ENCODE measurements at places on chromosomes 12 and 14. TPM values are rescaled to one million over a fixed set of nuclear protein-coding genes. Genes with fewer than 3 reads are reported as not detected.

GRCh38 chr14:80415636-80416035, 204.3 kb upstream of the DIO2 start:
- no peak for DNase-seq

- peak; percentile 92 for DNase-seq
Observed at GRCh38 chr12:1691123-1692007, 495 bp downstream of the ADIPOR2 start.

- DNase-seq = no peak
Observed at GRCh38 chr14:104296388-104297312, 158.3 kb downstream of the KIF26A start.

GRCh38 chr12:15520844-15521243, 198.5 kb downstream of the PTPRO start:
- no peak for DNase-seq

DNA sequence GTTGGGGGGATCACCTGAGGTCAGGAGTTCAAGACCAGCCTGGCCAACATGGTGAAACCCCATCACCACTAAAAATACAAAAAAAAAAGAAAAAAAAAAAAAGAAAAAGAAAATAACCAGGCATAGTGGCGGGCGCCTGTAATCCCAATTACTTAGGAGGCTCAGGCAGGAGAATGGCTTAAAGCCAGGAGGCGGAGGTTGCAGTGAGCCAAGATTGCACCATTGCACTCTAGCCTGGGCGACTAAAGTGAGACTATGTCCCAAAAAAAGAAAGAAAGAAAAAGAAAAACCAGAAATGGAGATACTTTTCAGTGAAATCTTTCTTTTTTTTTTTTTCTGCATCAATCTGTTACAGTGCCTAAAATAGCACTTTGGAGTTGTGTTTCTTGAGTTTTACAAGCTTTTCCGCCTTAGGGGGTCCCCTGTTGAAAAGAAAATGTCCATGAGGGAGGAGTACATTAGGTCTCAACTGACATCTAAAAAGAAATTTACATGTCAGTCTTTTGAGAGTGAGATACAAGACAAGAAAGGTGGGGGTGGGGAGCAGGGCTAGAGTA, 82.9 kb upstream of the VASH1 start:
- DNase-seq = no peak

- DNase-seq = no peak
Observed at GRCh38 chr12:54708826-54709225, 60.7 kb upstream of the DCD start.

DNA sequence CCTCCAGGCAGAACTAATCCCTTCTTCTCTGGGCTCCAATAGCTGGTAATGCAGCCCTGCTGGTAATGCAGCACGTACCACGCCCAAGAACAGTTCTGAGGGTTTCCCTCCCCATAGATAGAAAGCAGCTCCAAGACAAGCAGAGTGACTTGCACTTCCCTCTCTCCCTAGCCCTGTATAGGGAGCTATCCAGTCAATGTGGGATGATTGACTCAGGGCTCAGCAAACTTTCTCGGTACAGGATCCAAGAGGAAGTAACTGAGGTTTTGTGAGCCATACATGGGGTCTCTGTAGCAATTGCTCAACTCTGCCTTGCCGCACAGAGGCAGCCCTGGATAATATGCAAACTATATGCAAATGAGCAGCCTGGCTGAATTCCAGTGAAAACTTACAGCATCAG, 15.5 kb upstream of the FKBP4 start:
- peak; percentile 45 for DNase-seq

DNA sequence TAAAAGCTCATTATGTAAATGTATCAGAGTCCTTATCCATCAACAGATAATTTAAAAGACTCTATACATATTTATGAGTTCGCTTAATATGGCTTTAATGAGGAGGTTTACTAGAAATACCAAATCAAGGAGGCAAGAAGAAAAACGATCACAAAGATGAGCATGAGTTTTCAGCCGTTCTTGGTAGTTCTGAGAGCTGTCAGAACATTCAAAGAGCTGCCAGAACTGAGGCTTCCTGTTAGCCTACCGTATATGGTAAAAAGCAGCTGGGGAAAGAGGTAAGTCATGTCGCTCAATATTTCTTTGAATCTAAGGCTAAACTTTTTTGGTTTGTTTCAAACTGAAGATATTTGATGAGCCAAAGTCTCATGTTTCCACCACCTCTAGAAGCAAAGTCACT, 115.3 kb upstream of the PLXNC1 start:
- DNase-seq = no peak

DNA sequence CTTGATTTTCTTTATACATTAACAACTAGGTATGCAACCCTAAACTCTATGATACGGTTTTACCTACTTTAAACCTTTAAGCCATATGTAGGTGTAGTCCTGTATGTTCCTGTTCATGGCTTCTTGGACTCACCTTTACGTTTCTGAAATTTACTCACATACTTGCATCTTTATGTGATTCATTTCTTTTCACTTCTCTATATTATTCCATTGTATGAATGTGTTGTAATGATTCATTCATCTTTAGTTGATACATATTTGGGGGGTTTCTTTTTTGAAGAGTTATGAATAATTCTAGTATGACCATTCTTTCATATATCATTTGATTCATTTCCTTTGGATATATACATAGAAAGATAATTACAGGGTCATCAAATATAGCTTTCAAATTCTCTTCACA, 2.4 kb upstream of the TAS2R50 start:
- DNase-seq = no peak

GRCh38 chr14:67569651-67570290, 30.3 kb downstream of the PIGH start:
- DNase-seq = no peak

GRCh38 chr14:55705651-55706364, 125.8 kb downstream of the KTN1 start:
- DNase-seq = no peak

DNA sequence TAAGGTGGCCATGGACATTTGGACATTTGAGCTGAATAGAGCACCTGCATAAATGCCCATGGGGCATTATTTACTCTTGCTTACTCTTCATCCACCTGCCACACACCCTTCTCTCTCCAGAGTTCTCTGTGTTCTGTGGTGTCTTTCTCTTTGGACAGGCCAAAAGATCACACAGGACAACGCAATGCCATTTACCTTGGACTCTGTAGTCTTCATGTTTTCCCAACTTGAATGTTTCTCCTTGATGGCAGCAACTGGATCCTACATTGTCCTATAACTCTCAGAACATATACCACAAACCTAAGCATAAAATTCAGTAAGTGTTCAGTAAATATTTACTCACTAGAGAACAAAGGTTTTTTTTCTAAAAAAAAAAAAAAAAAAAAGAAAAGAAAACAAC, 41.7 kb upstream of the PTHLH start:
- DNase-seq = no peak

DNA sequence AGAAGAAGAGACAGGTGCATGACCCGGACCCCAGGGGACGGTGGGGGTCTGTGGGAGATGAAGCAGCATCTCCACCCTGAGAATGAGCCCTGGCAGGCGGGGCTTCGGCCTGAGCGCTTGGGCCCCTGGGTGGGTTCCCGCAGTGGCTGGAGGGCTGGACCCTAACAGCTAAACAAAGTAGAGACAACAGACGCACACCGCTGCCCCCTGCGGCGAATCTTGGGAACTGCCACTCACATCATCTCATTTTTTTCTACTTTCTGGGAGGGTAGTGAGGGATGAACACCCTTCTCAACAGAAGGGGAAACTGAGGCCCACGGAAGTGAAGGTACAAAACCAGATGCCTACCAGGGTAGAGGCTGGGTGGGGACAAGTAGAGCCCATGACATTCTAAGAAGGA, 104.7 kb downstream of the RFLNA start:
- peak; percentile 71 for DNase-seq

DNA sequence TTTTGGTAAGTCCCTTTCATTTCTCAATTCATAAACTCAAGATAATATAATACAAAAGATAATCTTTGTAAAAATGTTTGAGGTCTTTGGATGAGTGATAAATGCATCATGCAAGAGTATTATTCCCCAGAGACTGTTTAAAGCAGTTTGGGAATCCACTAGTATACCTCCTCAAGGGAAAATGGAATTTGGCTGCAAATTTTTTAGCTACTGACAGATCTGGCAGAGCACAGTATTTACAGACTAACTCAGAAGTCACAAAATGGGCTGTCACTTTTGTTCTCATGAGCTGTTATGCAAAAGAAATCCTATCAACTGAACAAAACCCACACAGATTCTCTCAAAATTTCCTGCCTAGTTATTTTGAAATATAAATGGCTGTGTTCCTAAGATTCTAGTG, 9.9 kb downstream of the SPIC start:
- DNase-seq = no peak

GRCh38 chr14:95045106-95045701, 112.1 kb downstream of the DICER1 start:
- peak; percentile 41 for DNase-seq

DNA sequence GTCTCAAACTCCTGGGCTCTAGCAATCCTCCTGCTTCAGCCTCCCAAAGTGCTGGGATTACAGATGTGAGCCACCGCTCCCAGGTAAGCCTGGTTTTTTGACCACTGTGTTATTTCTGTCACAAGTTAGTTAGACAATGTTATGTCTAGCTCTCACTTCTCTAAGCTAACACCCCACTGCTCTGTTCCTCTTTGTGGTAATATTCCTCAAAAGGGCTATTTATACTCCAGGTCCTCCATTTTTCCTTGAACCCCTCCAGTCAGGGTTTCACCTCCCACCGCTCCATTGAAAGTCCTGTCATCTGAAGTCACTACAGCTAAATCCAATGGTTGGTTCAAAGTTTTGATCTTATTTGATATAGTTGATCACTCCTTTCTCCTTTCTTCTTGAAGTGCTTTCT, 5.1 kb downstream of the IRAK3 start:
- no peak for DNase-seq

DNA sequence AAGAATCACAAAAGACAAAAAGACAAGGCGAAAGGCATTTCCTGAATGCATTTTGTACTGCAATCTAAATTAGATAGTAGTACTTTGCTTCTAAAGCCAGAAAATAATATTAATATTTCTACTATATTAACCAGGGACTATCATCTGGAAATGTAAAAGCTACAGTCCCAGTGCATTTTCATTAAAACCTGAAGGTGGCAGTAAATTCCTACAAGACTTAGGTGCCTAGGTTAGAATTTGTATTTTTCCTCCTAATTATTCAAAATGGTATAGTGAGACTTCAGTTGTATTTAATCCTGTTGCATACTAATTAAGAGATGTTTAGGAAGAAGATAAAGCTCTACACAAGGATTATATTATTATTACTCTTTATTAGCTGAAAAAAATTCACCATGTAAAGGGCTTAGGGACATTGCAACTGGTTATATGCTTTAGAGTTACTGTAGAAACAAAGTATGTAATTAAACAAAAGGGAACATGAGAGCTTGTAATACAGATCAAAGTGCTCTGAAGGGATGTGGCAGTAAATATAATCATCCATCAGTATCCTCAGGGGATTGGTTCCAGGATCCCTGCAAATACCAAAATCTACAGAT, 53.6 kb downstream of the BRMS1L start:
- peak; percentile 18 for DNase-seq

GRCh38 chr12:67520606-67521005, 127.9 kb upstream of the DYRK2 start:
- no peak for DNase-seq

GRCh38 chr14:89243286-89243685, 173.7 kb downstream of the FOXN3 start:
- no peak for DNase-seq

- no peak for DNase-seq
Observed at GRCh38 chr12:101859664-101860607, 17.4 kb upstream of the DRAM1 start.

- DNase-seq = no peak
Observed at GRCh38 chr12:24875014-24875413, 73.9 kb downstream of the BCAT1 start.

DNA sequence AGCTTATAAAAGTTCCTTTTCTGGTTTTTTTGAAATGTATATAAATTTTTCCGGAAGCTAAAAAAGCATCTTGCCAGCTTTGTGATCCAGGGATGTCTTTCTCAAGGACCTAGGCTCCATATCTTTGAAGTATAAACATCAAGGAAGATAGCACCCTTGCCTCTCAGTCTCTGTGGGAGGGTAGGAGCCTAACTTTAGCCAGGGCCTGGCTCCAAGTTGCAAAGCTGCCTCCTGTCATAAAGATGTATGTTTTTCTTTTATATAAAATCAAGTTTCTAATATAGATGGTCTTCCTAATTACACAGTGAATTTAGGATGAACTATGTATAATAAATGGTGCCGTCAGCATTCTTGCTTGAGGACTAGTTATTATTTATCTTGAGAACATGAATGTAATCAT, 612.6 kb upstream of the USP15 start:
- DNase-seq = no peak

DNA sequence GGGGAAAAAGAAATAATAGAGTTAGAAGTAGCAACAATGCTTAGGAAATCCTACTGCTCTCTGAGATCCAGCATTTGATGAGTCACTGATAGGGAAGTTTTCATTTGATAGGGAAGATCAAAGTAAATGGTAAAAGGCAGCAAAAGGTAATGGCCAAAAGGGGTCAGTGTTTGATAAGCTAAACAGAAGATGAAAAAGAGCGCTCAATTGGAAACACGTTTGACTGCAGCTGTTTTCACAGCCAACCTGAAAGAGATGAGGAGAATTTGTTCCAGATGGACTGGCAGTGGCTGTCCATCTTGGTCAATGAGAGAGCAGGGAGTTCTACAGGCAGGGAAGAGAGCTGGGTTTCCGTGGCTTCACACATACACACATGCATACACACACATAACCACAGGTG, 264.2 kb downstream of the TMEM132C start:
- peak; percentile 67 for DNase-seq

- DNase-seq = no peak
Observed at GRCh38 chr12:96493106-96493505, 3.7 kb downstream of the CFAP54 start.

The KRT3 gene
- total RNA-seq = not detected

The CMA1 gene
- total RNA-seq = not detected

The VPS37B gene
- total RNA-seq = 19.4 TPM

The KRT6A gene
- not detected for total RNA-seq

The GIT2 gene
- 28.5 TPM for total RNA-seq

The MMP19 gene
- total RNA-seq = 0.13 TPM

The SLC39A2 gene
- total RNA-seq = not detected

The USP44 gene
- 67.1 TPM for total RNA-seq

The POU6F1 gene
- 1.6 TPM for total RNA-seq

The SIX6 gene
- total RNA-seq = 1.4 TPM

Measured in neural progenitor cell (in vitro differentiated cells).